SIG-M5 (cell line): ENCODE measurements at places on chromosomes 16 and 17.

DNA sequence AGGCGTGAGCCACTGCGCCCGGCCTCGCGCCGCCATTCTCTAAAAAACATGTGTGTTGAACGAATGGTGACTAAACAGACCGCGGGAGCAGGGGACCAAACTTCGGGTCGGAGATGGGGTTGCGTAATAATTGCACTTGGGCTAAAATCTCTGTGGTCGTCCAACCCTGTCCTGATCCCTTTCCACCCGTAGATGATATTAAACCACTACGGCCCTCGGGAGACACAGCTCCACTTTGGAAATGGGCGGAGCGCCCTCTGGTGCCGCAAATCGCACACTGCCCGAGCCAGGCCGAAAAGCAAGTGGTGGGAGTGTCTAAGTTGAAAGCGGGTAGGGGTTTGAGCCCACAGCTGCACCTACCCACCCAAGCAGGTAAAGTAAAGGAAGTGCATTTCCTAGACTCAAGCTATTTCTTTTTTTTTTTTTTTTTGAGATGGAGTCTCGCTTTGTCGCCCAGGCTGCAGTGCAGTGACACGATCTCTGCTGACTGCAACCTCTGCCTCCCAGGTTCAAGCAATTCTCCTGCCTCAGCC is 17.0 kb downstream of the CAVIN1 start:
- DNase-seq = no peak

DNA sequence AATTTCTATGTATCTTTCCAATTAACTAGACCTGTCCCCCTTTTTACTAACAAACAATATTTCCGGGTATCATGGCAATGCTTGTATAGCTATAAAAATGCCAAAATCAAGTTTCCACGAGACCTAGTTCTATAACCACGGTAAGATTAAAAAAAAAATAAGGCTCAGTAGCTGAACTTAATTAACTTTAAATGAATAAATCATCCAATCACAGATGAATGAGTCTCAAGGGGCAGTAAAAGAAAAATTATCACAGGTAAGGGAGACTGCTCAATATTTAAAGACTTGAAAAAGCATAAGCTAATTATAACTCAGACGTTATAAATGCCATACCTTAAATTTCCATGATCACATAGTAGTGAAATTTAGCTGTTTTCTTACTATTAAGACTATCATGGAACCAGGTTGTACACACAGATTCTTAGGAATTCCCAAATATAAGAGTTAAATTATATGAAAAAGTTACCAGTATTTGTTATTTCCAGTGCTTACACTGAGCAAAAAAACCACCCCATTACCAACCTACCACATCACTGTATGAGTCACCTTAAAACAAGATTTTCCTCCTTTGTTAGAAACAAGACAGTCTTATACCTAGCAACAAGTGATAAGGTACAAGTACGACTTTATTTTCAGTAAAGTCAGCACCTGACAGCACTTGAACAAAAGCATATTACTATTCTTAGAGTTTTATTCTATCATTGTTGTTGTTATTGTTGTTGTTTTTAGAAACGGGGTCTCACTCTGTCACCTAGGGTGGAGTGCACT is 20.6 kb downstream of the SSH2 start:
- no peak for DNase-seq

DNA sequence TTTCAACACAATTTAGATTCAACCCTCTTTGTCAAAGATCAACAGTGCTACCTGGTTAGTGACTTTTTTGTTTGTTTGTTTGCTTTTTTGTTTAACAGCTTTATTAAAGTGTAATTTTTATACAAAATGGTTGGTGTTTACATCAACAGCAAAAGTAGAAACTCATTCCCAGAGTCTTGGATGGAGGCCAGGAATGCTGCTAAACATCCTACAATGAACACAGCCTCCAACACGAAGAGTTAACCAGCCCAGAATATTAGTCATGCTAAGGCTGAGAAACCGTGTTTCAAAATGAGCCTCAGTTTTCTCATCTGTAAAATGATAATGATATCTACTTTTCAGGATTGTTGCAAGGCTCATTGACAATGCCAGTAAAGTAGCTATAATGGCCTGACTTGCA is 211.0 kb upstream of the MAF start:
- no peak for DNase-seq

- no peak for DNase-seq
These were observed 17.1 kb upstream of the CCR7 start for GRCh38 chr17:40582328-40582901.

GRCh38 chr17:15967706-15968399 is 22.9 kb downstream of the ADORA2B start:
- DNase-seq = no peak

DNA sequence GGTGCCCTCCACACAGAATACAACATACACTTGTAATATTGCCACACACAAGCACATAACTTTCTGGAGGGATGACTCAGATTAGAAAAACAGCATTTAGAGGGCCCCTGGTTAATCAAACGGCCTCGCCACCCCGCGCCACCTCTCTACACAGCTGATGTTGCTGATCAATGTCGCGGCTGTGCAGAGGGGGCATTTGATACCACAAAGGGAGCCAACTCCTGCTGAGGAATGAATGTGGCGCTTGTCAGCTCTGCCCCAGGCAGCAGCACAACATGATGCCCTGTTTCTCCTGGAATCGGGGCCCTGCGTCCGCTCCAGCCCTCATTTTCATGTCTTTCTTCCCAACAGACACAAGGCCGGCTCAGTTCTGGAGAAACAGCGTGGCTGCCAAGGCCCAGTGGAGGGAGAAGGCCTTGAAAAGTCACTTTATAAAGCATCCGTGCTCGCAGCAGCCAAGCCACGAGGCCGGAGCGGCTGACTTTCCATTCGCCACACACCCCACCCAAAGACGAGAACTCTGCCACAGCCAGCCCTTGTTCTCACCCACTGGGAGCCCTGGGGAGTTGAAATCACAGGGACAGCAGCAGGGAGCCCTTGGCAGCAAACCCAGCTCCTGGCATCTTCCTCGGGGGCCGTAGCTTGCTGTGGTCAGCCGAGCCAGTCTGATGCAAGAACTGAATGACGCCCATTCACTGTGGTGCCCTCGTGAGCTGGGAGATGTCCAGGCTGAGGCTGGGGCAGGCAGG is 65.6 kb downstream of the XYLT1 start:
- DNase-seq = no peak

GRCh38 chr17:79892457-79893241 is 53.4 kb upstream of the CBX4 start:
- DNase-seq = no peak
